Stimulated activated CD8-positive, alpha-beta memory T cell treated with anti-CD3 and anti-CD28 coated beads, Interleukin-2, amount 100 ng/mL, for 1 hour (primary cell): ENCODE measurements at places on chromosomes 5 and 9.
A peak's percentile ranks its signal among the peaks of the same experiment; 100 is the strongest.

DNA sequence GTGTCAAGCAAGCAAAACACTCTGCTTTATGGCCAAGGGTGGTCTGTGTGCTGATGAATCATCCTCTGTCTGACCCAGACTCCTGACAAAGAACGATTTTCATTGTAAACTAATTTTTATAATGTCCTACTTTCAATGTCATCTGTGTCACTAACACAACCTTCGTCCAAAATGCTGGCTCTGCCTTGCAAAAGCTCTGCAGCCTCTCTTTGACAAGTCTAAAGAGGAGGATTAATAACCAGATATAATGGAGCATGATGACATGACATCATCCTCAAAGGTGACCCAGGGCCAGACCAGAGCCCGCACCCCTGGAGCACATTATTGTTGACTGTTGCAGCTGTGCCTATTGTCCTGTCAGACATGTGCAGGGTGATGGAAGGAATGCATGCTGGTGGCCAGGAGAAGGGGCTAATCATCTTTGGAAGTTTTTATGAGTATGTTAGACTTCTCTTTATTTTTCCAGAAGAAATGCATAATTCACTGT is 589.4 kb downstream of the NR2F1-AS1 start:
- no peak for DNase-seq

GRCh38 chr9:111237447-111237846 is 92.6 kb downstream of the OR2K2 start:
- DNase-seq, result no peak

DNA sequence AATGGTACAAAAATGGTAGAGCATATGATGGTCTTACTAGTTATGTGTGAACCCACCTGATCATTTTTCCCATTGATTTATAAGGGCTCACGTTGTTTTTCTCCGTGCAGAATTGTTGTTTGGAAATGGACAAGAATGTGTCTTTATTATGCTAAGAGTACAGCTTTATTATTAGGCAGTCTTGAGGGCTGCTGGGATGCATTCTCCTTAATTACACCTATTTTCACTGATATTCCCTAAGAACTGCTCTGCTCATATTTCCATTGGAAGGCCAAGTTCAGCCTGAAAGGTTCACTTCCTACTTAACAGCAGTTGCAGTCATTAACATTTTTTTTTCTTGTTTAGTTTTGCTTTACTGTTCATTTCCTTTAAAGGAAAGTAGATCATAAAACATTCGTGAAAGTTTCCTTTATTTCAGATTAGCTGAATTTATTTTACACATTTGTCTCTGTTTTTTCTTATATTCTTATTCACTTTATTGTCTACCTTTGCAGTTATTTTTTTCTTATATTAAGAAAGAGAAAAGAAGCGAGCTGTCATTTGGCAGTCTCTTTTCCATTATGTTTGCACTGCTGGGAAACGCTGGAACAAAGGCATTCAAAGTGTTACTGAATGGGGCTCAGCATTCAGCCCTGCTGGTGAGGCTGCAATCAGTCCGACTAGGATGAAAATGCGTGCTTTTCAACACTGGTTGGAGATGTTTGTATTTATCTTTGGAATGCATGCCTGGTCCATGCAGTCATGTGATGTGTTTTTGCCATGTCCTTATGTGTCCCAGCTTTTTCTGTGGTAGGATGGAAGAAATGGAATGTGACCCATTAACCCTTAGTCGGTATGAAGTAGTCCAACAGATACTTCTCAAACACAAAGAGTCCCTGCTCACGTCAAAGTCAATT is 602.7 kb upstream of the ZNF608 start:
- no peak for DNase-seq

DNA sequence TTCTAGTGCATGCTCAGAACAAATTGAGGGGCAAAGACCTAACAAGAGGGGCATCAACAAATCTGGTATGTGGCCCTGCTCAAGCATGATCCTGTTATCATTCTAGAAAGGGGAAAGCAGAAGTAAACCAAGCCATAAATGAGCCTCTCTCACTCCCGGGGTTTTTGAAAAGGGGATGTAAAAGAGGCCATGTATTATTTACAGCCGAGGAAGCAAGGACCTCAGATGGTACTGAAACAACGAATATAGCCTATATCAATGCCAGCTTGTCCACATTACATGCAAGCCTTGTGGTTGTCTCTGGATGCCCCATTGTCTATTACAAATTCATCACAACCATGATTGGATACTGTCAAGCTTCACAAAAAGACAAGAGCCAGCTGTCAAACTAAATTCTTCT is 211.3 kb downstream of the DCP2 start:
- no peak for DNase-seq

DNA sequence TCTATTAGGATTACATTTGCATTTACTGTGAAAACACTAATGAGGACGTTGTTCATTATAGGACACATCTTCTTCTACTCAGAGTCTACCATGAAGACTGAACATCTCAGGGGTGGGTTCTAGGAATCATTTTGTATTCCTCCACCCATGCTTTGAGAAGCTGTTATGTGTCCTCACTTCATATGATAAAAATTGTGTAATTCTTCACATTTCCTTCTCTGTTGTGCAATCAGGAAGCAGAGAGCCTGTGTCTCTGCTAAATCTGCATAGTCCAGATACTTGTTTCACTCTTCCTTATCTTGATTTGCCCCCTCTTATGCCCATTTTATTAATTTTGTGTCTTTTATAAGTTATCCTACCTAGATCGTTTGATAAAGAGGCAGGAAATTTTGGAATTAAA is 97.8 kb upstream of the IQGAP2 start:
- no peak for DNase-seq

DNA sequence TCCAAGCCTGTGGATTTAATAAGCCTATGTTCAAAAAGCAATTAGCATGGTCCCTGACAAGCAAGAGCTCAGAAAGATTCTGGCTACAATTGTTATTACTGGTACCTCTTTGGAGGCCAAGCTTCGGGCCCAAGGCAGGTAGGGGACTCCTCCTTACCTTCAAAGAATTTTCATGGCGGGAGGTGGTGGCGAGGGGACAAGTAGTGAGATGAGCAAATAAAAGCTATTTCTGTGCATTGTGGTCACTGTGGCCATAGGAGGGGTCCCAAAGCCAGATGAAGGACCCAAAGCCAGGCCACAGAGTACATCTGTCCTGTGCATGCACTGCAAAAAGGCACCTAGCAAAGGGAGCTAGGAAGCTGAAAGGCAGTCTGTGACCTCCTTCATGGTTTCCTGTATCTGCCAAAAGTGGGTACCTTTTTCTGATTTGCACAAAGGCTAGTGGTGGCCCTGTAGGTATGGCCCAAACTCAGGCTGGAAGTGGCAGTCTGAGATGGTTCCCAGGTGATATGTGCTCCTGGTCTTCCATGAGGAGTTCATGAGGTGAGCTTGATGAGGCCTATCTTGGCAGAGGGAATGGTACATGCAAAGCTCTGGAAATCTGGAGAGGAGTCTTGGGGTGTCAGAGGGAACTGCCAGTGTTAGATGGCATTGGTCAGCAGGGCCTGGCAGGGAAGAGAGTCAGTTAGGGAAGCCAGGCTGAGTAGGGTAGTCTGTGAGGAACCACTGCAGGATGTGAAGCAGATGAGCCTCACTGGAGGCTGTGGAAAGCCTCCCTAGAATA is 3.3 kb upstream of the CXXC5 start:
- DNase-seq, result no peak

GRCh38 chr5:91070761-91071550 is 312.2 kb downstream of the ARRDC3 start:
- no peak for DNase-seq

DNA sequence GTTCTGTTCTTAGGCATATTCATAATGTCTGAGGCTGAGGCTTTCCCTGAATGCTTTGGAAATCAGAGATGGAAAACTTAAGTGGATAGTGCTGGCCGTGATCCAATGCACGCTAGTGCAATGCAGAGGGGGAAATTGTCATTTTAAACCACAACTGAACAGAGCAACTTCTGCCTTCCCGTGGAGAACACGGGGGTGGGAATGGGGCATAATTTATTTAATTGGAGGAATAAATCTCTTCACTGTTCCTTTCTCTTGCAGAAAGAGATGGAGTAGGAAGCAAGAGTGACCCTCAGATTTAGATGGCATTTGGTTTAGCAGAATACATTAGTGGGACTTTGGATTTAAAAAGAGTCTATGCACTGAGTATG is 22.9 kb upstream of the NREP start:
- no peak for DNase-seq

- DNase-seq, result no peak
Observed at GRCh38 chr9:16709924-16710323, 160.5 kb downstream of the BNC2 start.

- no peak for DNase-seq
Observed at GRCh38 chr9:129880654-129881546, 45.6 kb downstream of the USP20 start.

DNA sequence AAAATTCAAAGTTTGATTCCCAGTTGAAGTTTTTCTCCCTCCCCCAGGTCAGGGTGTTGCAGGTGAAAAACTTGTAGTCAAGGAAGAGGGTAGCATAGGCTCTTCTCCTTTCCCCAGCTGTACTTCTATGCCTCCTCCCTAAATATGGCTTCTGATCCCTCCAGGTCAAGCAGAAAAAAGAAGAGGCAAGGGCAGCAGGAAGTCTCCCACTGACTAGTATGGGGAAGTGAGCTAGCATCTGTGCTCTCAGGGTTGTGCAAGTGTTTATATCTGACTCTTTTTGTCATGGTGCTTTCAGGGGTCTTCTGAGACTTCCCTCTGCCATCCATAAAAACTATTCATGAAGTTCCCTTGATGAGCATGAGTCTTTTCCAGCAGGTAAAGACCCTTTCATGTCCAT is 76.0 kb downstream of the ATPSCKMT start:
- no peak for DNase-seq

DNA sequence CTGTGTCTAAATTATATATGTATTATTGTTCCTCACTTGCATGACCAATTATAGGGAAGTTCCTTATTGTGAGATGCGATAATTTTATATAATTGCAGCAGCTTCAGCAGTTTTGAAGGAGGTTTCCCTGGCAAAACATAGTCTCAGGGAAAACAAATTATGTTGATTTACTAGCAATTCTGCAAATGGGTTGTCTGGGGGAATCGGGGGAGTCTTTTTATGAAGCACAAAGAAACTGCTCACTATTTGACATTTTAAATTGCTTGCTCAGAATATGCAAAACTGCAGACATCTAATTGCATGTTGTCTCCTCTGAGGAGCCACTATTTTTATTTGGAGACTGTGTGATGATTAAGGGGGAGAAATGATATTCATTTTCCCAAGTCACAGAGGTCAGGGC is 361.6 kb downstream of the YTHDC2 start:
- DNase-seq, result no peak

- DNase-seq, result no peak
Observed at GRCh38 chr5:71492817-71493615, 37.6 kb downstream of the BDP1 start.

DNA sequence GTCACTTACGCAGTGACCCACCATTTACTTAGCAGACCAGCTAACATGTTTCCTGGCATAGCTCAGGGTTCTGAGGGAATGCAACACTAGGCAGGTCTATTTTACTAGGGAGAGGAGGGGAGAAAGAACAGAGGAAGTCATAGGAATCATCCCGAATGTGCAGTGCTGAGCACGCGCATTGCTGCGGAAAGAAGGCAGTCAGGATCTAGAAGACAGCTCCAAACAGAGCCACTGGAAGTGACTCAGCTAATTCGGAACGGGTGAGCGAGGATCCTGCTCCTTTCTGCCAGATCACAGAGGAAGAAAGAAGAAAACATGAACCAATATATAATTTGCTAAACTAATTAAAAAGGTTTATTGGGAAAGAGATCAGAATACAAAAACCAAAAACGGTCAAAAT is 339.8 kb downstream of the EFNA5 start:
- DNase-seq, result no peak

- DNase-seq, result no peak
Observed at GRCh38 chr5:143085319-143085917, 315.2 kb downstream of the ARHGAP26 start.

GRCh38 chr9:16687678-16688369 is 182.6 kb downstream of the BNC2 start:
- DNase-seq, result no peak

GRCh38 chr9:89418882-89419640 is 78.9 kb downstream of the SEMA4D start:
- DNase-seq, result peak; percentile 59
